ENCODE measurements at places on chromosomes 4 and X.

- DNase-seq = peak; percentile 63
These were observed 44.7 kb upstream of the FGF13 start for GRCh38 chrX:138756234-138756633.

DNA sequence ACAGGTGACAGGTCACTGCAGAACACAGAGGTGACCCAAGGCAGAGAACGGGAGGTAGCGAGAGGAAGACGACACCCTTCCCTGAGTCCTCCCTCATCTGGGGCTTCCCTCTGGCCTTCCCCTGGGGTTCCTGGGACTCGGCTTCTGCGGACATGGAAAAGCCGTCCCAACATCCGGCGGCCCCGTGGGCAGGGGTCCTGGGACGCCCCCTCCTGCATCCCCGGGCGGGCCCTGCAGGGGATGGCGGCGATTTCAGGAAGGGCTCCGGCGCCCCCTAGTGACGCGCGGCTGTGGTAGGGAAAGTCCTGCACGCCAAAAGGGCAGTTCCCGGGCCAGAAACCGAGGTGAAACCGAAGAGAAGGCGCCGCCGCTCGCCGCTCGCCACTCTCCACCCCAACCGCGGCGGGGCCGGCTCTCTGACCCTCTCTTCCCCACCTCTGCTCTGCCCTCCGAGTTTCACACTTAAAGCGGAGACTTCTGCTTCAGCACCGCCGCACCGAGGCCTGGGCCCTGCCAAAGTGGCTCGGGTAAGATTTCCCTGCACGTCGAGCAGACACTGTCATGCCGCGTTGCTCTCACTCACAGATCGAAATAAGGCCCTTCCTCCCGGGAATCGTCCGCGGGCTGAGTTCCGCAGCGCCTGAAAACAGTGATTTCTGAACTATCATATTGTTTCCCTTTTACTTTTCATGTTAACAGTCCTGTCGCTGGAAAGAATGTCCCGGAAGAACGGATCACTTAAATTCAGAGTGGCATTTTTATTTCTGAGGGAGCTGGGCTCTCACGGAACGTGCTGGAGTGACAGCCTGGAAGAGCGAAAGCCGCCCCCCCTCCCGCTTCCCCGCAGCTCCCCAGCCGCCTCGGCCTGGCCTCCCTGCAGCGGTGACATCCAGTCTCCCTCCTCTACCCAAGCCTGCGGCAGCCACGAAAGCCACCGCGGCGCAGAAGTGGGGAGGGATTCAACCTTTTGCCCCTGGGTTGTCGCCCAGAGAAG lies 110.6 kb downstream of the DCTD start:
- peak; percentile 95 for DNase-seq

GRCh38 chr4:3215256-3215655 lies 33.7 kb upstream of the MSANTD1 start:
- DNase-seq = no peak

DNA sequence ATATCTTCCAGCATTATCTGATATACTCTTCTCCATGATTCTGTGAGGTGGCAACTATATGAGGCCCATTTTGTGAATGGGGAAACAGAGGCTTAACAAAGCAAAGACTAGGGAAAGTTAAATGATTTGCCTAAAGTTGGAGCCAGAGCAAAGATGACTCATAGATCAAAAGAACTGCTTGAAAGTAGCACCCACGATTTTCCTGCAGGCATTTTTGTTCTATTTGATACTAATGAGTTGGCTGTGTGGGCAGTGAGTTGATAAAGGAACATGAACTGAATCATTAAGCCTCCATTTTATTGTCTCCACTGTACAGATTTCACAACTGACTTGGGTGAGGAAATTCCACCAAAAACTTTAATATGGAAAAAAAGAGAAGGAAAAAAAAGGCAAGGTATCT lies 138.9 kb upstream of the IGFBP7 start:
- no peak for DNase-seq

- no peak for DNase-seq
These were observed 183.6 kb upstream of the ARSJ start for GRCh38 chr4:114163051-114163450.

DNA sequence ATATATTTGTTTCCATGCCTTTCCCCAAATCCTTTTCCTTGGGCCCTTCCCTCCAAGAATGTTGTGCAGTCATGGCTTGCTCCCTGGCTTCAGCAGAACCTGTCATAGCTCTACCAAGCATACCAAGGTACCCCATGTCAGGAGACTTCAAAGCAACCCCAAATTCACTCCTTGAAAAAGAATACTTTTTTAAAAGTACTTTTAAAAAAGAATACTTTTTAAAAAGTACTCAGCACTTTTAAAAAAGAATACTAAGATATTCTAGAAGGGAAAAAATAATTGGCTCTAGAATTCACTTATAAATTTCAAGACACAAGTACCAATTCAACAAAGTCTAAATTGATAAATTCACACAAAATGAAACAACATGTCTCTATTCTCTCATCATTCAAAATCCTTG lies 76.0 kb downstream of the NR3C2 start:
- DNase-seq = no peak

- no peak for DNase-seq
These were observed 346.5 kb upstream of the FMR1 start for GRCh38 chrX:147565237-147565636.

DNA sequence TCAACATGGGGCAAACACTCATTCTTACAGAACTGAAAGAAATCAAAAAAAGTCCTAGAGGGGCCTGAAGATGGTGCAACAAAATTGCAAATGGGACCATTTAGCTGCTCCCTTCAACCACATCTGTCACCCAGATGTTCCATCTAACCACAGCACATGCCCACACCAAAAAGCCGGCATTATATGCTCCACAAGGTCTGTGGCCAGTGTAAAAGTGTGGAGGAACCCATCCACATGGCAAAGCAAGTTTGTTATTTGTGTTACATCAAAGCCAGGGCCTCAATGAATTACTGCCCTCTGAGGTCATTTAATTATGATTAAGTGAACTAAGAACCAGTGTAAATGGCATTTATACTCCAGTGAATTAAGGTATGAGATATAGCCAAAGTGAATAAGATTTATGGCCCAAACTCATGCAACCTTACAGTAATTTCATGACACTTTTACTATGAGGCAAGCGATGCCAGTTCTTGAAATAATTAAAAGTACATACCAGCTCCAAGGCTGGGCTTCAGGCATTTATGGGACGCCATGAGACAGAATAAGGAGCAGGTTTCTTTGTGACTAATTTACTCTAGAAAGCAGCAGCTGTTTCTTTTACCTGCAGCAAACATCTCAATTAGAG lies 48.7 kb upstream of the FGF16 start:
- no peak for DNase-seq

DNA sequence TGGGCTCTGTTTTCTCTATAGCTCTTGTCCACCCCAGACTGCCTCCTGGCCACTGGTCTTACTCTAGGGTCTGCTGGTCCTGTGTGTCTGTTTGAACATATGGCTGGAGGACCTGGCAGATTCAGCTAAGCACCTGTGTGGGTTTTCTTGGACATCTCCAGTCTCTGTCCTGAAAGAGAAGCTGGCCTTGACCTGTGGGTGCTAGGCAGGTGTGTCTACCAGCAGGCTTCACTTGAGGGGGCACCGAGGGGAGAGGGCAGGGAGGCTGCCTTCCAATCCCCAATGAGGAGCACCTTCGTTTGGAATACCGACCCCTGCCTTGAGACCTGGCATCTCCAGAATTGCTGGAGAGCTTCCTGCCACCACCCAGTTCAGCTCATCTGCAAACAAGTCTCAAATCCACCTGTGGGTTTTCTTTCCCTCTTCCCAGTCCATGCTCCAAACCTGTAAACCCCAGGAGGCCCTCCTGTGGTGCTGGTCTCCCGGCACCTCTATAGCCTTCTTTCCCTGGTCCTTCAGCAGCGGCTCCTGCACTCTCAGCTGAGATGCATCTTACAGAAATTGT lies 45.2 kb downstream of the HTRA3 start:
- DNase-seq = no peak

DNA sequence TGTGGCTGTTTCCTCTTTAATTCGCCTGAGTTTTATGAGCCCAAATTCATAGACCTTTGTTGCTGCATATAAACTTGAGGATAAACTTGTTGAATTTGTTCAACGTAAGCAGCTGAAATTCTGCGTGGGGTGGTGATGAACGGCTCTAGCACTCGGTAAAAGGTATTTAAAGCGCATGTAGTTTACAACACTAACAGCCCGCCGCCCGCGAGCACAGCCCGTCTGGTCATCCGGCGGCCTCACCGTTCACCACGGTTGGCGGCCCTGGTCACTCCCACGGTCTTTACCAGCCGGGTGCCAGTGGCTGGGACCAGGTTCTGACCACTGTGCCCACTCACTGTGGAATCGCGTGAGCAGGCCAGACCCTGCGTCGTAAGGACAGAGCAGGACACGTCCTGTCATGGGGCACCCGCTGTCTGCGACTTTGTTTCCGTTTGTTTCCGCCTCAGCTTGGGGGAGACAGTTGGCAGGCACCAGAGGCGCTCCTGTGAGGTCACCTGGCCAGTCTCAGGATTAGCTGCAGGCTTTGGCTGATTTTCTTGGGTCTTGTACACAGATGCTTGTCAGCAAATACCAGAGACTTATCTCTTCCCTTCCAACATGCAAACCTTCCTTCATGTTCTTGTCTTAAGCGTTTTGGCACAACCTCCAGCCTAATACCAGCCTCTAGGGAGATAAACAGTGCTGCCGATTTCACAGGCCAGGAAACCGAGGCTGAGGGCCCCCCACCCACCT lies 36.8 kb upstream of the SPON2 start:
- DNase-seq = no peak

- DNase-seq = peak; percentile 28
These were observed 32.2 kb downstream of the TRMT44 start for GRCh38 chr4:8472689-8473197.

GRCh38 chrX:9597361-9598035 lies 132.6 kb downstream of the TBL1X start:
- DNase-seq = peak; percentile 11

DNA sequence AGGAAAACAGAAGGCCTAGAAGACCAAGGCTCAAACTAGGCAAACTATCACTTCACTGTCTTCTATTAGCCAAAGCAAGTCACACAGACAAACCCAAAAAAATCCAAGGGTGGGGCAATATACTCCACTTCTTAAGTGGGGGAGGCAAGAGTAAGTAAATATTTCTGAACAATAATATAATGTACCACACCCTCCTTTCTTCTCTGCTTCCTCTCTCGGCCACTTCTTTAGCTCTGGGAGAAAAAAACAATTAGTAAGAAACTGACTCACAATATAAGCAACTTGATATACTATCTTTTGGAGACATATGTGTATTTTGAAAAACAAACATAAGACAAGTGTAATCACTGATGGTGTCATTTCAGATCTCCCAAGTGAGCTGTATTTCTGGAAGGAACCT lies 14.8 kb downstream of the DCAF8L1 start:
- no peak for DNase-seq

- no peak for DNase-seq
These were observed 942.7 kb upstream of the NDST4 start for GRCh38 chr4:116055857-116056827.

- no peak for DNase-seq
These were observed 38.8 kb downstream of the FAT1 start for GRCh38 chr4:186684889-186685309.

DNA sequence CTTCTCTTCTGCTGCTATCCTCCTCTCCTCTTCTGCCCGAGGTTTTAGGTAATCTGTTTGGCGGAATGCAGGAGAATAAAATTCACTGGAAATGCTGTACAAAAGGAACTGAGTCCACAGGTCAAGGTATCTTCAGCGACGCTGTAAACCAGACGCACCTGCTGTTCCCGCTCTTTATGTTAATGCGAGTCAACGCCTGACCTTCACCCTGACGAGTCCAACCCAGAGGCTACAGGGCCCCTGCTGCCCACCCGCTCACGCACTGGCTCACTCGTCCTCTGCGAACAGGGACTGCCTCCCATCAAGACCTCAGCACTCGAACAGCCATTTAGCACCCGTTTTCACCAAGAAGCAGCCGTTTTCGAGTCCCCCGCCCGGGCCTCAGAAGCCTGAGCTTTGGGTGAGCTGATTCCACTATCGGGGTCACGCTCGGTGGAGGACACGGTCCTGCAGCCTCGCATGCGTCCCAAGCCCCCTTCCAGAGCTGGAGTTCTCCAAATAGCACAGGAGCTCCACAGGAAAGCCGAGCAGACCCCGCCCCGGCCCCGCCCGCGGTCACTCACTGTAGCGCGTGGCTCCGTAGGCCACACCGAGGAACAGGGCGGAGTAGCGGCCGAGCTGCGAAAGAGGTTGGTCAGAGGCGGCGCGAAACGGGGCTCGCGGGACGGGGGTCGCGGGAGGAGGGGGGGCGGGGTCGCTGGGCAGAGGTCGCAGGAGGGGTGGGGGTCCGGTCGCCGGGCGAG lies 556 bp downstream of the ATP5ME start:
- DNase-seq = peak; percentile 67

- no peak for DNase-seq
These were observed 63.2 kb upstream of the WWC2 start for GRCh38 chr4:183035726-183036415.

DNA sequence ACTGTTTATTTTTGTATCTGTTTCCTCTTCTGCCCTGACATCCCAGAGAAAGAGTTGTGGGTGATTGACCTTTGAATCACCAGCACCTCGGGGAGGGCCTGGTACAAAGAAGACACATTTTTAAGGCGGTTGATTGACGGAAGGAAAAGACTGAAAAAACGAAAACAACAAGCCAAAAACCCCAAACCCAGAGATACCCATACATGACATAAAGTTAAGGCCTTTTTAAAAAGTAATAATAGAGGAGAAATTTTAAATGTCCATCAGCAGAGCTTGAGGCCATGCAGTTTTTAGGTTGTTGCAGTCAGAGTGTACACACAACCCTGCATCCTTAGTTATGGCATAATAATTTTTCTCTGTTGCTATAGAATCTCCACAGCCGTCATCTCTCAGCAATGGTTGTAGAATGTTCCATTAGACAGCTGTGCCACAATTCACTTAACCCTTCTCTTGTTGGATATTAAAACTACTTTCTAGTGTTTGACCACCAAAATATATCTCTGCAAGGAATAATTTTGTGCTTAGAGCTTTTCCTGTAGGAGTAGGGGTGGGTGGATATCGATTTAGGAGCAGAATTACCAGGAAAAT lies 110.2 kb downstream of the GNL3L start:
- no peak for DNase-seq

DNA sequence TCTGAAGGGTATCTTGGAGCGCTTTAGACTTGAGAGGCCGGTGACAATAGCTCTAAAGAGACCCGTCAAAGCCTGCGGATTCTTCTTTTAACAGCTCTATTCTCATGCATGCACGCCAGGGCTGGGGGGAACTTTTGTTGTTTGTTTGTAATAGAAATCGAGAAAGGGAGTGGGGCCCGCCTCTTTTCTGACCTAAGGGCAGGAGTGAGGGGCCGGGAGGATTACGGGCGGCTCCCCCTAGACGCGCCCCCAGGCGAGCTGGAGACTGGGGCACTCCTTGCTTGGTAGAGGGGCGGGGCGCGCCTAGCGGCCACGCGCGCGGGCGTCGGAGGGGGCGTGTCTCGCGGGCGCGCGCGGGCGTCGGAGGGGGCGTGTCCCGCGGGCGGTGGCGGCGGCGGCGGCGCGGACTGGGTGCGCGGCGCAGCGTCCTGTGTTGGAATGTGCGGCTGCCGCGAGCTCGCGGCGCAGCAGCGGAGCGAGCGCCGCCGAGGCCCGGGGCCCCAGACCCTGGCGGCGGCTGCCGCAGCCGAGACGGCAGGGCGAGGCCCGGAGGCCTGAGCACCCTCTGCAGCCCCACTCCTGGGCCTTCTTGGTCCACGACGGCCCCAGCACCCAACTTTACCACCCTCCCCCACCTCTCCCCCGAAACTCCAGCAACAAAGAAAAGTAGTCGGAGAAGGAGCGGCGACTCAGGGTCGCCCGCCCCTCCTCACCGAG lies at the start of gene REST:
TSS of gene REST (plus strand) at position 412 of the 717 bp plus-strand sequence. CDS start 2,739 bp downstream, outside the sequence.
- peak; percentile 86 for DNase-seq
